ENCODE measurements at places on chromosomes 5 and 9.
A peak's percentile ranks its signal among the peaks of the same experiment; 100 is the strongest.

DNA sequence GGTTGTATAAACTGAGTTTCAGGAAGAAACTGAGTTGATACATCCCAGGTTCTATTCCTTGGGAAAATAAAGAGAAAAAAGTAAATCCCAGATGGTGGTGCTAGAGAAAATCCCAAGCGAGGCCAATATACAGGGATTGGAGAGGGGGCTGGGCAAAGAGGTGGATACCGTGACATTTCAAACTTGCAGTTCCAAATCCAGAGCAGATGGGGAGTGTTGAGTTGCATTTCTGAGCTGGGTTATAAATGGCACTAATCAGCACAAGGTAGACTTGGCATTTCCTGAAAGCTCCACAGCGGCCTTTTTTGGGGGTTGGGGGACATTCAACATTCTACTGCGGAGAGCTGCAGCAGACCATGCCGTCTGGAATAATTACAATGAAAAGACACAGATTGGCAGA is 224.4 kb downstream of the NXNL2 start:
- DNase-seq = no peak

DNA sequence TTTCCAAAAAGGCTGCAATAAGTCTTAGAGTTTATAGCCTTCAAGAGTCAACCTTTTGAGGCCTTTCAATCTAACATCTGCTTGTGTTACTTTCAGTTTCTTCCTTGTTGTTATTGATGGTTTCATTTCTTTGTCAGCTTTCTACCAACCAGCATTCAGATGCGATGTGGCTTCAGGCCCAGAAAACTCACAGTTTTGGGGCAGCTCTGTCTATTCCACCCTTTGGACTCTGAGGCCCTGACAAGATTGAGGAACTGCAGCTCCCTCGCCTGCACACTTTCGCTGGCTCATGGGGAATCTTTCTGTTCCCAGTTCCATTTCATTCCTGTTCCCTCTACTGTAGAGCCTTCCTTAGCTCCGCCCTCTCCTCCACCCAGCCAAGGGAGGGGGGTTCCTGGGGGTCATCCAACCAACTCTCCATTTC is 13.3 kb upstream of the WHRN start:
- DNase-seq = no peak

GRCh38 chr5:131984956-131985665 is 26.3 kb downstream of the ACSL6 start:
- DNase-seq = no peak

GRCh38 chr5:92492908-92493307 is 1088.1 kb downstream of the NR2F1-AS1 start:
- DNase-seq = no peak

DNA sequence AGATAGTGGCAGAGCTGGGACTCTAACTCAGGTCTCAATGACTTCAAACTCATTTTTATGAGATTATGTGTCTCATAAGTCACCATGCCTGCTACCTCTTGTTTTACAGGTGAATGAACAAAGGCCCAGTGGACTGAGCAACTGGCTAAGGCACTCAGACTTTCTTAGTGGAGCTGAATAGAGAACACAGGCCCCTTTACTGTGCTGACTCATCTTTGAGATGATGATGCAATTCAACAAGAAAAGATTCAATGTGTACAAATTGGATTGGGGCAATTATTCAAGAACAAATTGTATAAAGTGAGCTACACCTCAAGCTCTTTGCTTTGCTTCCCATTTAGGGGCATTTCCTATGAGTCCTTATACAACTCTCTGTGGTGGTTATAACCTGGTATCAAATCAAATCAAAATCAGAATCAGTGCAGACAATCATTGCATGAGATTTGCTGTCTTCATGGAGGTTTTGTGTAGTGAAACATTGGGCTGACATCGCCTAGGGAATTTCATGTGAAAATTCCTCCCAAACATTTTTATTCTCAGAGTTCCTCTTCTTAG is 84.3 kb upstream of the PPP2R2B start:
- peak; percentile 34 for DNase-seq

Measured in A673 (cell line).